ENCODE measurements at places on chromosomes 16 and 17.
A peak's percentile ranks its signal among the peaks of the same experiment; 100 is the strongest.

DNA sequence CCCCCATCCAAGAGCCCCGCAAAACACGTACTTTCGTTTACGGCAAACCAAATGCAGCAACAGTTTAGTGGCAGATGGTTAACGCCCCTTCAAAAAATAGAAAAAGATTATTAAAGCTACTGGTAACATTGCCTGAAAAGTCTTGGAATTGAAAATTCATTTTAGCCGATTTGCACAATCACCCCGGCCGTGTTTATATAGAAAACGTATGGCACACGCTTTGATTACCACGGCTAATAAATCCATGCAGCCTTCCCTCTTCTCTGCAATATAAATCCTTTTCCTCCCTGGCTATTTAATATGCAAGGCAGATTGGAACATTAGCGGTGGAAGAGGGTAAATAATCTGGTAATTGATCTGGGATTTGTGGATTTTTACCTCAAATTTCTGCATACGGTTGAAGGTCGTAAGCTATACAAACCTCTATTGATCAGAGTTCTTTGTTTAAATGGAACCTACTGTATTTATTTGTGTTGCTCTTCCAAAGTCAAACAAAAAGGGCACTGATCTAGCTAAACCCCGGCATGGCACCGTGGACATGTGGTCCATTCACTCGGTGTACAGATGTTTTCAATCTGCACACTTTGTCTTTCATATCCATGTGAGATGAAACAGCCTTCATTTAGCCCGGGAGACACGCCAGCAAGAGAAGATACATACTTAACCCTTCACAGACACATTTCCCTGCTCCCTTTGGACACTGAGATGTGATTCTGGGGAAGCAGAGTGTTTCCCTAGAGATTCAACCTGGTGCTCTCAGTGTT lies 238.1 kb upstream of the MAF start:
- DNase-seq: no peak

GRCh38 chr17:80307994-80308691 lies 47.5 kb downstream of the RNF213 start:
- no peak for DNase-seq

DNA sequence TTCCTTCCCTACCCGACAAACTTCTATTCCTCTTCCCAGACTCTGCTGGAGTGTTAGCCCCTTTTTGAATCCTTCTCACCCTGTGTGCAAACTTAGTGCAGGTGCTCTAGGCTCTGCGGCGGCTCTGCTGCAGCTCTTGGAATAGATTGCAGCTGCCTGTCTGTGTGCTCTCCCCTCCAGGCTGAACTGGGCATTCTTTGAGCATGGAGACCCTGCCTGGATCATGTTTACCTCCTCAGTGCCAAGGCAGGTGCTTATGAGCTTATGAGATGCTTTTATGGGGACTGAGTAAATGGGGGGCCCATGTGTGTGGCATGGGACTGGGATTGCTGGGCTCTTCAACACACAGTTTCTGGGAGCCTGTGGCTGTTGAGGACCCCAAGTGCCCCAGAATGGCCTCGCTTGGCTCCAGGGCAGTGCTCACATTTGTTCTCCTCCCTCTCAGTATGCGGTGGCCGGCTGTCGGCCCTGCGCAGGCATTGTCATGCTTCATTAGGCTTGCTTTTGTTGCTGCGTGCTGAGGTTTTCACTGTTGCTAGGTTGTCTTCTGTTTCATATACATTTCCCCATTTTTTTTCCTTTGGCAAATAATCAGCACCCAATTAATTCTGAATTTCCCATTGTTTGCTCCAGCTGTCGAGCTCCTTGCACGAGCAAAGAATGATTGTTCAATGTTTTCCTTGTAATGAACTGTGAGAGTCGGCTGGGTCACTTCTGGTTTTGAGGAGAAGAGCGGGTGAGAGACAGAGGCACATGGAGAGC lies 185.5 kb upstream of the NLRP1 start:
- no peak for DNase-seq

DNA sequence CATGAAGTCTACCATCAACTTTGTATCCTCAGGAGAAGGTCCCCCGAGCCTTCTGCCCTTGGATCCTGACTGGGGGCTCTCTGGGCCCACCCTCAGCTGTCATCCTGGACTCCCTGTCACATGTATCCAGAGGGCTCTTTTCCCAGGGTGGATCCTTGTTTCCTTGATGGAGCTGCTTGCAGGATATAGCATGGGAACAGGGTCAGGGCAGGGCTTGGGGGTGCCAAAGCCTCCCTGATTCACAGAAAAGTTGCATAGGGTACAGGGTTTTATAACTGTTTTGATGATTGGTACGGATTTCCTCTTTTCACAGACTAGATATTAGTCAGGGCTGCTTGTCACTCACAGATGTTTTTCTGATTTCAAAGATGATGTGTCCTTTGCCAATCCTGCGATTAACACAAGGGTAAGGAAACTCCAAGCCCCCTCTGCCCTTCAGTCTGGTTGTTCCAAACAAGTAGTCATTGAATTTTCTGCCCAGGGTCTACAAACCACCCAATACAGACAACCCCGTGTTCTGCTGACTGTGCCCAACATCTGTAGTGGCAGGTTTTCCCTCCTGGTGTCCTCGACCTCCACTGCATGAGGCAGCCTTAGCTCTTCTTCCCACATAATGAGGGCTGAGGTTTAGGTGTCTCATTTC lies 20.6 kb upstream of the SLC35G3 start:
- DNase-seq: no peak

GRCh38 chr16:71956486-71956885 lies 43.7 kb downstream of the PKD1L3 start:
- no peak for DNase-seq

DNA sequence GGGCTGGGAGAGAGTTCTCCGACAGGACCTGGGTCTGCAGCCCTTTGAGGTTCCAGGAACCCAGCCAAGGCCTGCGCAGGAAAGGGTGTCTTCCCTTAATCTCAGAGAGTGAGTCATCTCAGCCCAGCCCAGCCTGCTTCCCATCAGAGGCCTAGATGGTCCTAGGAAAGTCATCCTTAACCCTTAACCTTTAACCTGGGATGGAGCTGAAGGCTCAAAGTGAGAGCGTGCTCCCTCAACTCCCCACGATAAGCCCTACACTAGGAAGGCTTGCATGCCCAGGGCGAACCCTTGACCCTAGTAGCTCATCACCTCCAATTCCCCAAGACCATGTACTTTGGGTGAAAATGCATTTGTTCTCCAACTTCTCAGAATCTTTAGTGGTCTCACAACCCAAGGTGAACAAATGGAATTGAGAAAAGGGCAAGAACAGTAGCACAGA lies 4.8 kb upstream of the ATXN7L3 start:
- DNase-seq: no peak

DNA sequence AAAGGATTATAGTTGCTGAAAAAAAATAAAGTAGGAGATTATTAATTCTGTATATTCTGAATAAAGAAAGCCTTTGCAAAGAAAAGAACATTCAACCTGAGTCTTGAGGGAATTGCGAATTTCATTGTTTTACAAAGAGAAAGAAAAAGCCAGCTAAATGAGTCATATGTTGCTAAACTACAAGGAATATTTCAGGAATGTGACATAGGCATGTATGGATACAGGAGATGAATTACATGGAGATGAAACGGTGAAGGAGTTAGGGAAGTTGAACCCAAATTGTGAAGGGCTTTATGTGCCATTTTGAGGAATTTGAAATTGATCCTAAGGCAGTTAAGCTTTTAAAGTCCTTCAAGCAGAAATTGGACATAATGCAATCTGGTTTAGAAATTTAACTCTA lies 177.3 kb upstream of the RBL2 start:
- no peak for DNase-seq

GRCh38 chr17:40432864-40433528 lies 10.3 kb upstream of the IGFBP4 start:
- DNase-seq: no peak

- DNase-seq: peak; percentile 51
Observed at GRCh38 chr17:67400193-67400592, 23.1 kb downstream of the PITPNC1 start.

DNA sequence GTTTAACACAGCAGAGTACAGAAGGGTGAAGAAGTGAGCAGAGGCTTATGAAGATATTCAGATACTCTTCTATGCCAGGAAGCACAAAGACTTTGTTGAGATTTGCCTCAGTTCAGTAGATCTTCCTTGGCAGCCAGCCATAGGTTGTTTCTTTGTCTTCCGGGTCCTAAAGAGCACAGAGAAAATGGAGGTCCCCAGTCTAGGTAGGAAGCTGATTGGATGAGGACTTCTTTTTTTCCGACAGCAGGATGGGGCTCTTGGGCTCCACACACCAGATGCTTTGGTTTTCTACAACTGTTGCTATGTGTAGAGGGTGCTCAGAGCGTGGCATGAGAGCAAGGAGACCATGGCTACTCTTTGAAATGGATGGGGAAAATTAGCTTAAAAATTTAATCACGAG lies 8.3 kb upstream of the CDC6 start:
- DNase-seq: no peak

DNA sequence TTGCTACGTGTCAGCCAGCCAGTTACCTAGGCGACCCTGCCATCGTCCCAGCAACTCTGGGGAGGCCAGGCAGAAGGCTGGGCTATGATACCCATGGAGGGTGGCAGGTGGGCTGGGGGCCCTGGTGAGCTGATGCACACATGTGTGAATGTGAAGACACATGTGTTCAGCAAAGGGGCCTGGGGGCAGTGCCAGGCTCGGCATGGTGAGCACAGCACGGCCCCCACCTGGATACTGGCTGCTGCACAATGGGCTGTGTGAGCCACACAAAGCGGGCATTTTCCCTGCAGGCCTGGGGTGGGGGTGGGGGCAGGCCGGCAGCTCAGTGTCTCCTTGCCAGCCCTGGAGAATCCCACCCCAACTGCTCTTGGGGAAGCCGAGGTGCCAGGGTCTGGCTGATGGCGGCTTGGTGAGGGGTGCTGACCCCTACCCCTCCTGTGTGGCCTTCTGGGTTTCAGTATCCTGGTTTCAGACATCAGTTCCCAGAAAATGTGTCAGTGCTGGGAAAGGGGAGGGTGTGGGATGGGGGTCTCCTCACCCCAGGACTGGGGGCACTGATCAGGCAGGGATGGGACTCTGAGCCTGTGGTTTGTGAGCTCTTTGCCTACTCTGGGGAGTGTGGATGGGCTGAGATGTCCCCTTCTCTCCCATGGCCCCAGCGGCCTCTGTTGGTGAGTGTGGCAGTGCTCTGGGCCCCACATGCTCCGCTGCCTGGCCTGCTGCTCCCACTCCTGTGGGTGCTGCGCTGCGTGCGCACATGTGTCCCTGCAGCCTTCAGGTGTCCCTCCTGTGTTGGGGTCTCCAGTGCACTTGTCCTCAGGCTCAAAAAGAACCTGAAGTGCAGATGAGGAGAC lies 5.1 kb downstream of the LLGL1 start:
- no peak for DNase-seq

DNA sequence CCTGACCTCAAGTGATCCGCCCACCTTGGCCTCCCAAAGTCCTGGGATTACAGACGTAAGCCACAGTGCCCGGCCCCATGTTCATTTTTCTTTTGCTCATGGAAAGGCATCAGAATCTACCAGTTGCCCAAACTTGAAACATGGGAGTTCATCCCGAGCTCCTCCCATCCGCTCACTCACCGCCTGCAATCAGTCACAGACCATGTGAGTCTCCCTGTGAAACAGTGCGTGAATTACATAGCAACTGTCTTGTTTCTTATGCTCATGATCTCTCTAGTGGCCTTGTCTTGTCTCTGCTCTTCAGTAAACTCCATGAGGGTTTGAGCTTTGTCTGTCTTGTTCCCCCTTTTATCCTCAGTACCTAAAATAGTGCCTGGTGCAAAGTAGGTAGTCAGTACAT lies 52.1 kb upstream of the TNRC6A start:
- DNase-seq: no peak

DNA sequence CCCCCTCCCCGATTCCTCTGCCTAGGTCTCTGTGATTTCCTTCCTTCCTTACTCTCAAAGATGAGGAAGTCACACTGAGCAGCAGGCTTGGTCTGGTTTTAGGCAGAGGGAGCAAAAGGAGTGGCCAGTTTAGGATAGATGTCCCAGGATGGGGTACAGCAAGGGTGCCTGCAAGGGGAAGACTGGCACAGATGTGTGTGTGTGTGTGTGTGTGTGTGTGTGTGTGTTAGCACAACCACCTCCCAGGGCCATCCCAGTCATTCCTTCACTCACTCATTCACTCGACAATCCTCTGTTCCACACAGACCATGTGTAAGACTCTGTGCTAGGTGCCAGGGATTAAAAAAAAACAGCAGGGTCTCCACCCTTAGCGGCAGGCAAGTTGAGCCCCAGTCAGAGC lies 35.9 kb downstream of the TMEM132E start:
- DNase-seq: no peak

- DNase-seq: no peak
Observed at GRCh38 chr17:60421273-60422161, 772 bp upstream of the CHCT1 start.

- no peak for DNase-seq
Observed at GRCh38 chr17:62703261-62703775, 75.8 kb downstream of the MRC2 start.

GRCh38 chr17:77330602-77331081 lies 189.9 kb downstream of the SEC14L1 start:
- no peak for DNase-seq

DNA sequence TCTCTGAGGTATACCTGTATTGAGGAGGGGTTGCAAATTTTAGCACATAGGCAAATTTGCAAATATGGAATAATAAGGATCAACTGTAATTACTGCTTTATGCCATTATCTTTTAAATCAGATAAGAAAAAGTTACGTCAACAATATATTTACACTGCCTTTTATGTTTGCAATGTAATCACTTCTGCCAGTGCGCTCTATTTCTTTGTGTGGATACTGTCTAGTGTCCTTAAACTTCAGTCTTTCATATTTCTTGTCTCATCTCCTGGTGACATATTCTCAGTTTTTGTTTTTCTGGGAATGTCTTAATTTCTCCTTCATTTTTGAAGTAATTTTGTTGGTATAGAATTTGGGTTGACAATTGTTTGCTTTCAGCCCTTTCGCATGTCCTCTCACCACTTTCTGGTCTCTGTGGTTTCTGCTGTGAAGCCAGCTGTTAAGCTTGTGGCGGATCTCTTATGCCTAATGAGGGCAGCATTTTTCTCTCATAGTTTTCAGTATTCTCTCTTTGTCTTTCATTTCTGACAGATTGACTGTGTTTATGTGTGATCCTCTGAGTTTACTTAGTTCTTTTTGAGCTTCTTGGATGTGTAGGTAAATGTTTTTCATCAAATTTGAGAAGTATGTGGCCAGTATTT lies 37.6 kb upstream of the ABCC11 start:
- no peak for DNase-seq

GRCh38 chr16:262121-262745 lies 13.5 kb downstream of the RGS11 start:
- DNase-seq: no peak

GRCh38 chr16:72921106-72921505 lies 126.8 kb downstream of the ZFHX3 start:
- DNase-seq: no peak

DNA sequence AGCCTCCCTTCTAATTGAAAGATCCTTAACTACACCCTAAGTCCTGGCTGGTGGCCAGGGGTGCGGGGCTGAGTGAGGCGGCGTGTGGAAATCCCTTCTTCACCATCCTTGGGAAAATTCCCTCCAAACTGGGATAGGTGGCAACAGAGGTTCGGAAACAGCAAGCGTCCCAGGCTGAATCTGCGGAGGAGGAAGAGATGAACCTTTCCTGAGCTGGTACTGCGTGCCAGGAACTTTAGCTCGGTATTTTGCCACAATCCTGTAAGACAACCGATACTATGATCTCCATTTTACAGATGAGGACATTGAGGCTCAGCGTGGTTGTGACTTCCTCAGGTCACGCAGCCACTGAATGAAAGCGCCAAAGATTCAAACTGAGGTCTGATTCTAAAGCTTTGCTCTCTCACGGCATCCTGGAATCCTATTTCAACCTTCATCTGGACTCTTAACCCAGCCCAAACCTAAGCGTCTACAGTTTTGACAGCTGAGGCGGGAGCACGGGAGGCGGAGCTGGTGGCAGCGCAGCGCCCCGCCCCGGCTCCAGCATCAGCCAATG lies 583 bp upstream of the CYLD start:
- no peak for DNase-seq

All from NCI-H1048 (cell line).